ENCODE measurements at places on chromosomes 7 and 10.

DNA sequence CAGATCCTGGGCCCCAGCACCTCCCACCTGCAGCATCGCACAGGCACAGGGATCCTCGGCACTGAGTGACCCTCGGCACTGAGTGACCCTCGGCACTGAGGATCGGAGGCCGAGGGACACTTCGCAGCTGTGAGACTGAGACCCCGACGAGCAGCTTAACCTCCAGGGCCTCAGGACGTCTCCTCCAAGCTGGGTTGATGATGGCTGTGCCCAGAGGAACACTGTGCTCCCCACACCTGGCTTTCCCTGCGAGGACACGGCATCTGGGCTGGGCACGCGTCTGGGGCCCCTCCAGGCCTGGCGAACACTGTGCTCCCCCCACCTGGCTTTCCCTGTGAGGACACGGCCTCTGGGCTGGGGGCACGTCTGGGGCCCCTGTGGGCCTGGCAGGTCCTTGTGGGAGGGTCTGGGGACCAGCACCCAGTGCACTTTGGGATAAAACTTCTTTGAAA lies 158.3 kb upstream of the PPP2R2D start:
- no peak for DNase-seq

GRCh38 chr10:46277840-46278239 lies 9.0 kb upstream of the ANTXRL start:
- no peak for DNase-seq

DNA sequence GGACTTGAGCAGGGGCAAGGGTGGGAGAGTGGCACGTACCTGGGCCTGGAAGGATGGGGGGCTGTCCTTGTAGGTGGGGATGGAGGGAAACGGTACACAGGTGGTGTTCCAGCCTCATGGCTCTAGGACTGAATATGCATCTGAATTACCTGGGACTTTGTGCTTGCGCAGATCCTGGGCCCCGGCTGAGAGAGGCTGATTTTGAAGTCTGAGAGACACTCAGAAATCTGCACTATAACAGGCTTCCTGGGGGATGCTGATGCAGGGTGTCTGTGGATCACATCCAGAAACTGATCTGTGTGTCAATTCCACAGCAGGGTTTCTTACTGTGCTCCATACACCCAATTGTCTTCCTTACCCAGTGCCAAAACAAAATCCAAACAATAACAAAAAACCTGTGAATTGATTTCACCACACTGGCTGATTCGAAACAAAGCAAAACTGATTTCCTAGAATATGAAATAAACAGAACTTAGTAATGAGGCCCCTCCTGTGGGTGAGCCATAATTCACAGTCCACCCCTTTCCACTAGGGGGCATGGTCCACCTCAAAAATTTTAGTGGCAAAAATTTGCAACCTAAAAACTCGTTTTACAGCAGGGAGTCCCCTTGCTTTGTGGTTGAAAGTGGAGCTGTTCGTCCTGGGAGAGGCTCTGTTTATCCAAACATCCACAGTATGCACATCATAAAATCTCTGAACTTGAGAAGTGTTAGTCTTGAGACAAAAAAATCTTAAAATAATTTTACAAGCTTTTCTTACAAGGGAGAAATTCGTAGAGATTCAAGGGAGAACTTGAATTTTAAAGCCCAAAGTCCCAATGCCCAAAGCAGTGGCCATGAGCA lies 32.0 kb upstream of the PLEKHA1 start:
- no peak for DNase-seq

- DNase-seq, result no peak
Observed at GRCh38 chr10:19659920-19660655, 156.1 kb upstream of the PLXDC2 start.

DNA sequence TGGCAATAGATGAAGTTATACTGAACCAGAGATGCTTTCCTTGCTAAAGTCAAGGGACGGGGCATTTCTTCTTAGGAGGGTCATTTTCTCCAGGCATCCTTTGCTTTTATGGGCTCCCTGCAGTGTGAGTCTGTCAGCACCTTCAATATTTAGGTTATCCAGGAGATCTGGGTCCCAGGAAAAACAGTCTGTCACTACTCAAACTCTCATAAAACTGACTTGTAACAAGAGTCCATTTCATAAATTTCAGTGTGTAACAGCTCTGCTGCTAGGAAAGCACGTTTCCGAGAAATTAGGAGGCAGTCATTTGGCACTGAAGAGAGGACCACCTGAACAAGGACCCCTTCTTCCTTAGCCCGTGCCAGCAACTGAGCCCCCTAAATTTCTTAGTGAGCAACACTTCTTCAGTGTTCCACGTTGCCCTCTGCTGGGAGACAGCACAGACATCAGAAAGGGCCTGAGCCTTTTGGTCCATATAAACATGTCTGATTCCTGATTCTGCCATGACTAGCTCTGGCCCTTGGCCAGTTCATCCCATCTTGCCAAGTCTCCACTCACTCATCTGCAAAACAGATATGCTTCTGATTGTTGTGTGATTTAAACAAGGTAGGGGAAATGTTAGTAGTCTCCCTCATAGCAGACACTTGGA lies 7.2 kb downstream of the GCC1 start:
- no peak for DNase-seq

- no peak for DNase-seq
Observed at GRCh38 chr10:126468876-126469643, 80.8 kb upstream of the ADAM12 start.

GRCh38 chr10:49071160-49071761 lies 44.1 kb downstream of the VSTM4 start:
- DNase-seq, result no peak

- DNase-seq, result no peak
Observed at GRCh38 chr10:28199941-28200340, 102.9 kb downstream of the MPP7 start.

DNA sequence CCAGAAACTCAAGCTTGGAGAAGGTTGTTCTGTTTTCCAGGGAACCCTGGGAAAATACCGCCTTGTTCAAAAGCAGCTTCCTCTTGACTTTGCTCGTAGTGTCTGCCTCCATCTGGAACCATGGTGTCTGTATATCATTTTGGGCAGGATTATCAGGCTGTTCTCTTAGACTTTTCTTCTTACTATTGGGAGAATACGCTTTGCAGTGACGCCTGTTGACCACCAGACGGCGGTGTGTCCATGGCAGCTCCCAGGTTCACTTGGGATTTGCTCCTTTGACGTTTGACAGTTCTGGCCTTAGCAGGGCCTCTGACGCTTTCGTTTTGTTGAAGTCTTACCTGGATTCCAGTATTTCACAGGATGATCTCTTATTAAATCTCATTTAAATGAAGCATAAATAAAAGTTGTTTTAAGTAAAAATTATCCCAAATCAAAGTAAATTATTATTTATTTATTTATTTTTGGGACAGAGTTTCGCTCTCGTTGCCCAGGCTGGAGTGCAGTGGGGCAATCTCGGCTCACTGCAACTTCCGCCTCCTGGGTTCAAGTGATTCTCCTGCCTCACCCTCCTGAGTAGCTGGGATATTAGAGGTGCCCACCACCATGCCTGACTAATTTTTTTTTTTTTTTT lies 41.8 kb upstream of the GJD4 start:
- peak; percentile 44 for DNase-seq

DNA sequence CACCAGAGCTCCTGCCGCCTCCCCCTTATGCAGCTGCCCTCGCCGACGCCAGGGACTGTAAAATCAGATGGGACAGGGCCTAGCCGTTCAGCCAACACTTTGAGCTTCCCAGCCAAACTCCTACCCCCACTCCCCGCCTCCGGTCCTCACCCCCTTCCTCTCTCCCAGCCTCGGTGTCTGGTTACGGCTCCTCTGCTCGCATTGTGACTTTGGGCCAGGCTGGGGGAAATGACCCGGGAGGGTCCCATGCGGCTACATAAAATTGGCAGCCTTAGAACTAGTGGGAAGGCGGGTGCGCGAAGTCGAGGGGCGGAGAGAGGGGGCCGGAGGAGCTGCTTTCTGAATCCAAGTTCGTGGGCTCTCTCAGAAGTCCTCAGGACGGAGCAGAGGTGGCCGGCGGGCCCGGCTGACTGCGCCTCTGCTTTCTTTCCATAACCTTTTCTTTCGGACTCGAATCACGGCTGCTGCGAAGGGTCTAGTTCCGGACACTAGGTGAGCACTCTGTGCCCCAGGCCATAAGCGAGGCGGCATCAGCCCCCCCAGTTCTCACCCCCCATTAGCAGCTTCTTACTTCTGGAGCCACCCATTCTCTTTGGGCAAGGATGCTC lies at the start of gene KAZALD1:
Gene KAZALD1, plus strand, starts transcription at position 366 of the 608 bp plus-strand sequence. CDS start 604 bp downstream, outside the sequence.
- DNase-seq, result peak; percentile 57

DNA sequence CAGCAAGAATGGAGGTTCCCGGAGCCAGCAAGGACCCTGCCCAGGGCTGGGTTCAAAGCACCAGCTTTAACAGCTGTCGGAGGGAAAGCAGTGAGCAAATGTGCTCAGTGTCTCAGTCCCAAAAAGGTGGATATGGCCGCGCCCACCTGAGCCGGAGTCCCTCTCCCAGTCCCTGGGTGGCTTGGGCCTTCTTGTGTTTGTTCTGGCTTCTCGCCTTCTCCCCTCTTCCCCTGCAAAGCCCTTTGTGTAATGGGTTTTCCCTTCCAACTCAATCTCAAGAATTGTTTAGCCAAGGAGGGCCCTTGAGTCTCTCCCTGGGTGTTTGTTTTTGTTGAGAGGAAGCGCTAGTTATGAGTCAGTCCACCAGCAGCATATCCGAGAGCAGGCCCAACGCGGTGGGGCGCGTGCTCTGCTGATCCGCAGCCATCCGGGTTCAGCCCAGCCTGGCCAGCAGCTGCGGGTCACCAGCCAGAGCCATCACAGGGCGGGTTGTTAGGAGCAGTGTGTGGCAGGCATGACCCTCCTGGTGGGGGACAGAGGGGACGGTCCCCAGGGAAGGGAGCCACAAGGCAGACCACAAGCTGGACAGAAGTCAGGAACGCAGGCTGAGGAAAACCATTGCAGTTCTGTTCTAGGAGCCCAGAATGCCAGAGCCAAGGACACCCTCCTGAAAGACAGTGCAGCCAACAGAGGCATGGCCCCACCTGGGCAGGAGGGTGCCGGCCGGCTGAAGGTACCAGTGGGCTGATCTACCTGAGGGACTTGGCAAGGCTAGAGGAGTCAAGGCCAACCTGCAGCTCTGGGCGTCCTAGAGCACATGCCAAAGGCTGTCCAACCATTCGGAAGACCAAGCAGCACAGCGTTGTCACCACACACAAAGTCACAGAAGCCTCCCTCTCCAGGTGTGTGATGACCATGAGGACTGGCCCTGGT lies 21.3 kb downstream of the CALML3 start:
- DNase-seq, result no peak

DNA sequence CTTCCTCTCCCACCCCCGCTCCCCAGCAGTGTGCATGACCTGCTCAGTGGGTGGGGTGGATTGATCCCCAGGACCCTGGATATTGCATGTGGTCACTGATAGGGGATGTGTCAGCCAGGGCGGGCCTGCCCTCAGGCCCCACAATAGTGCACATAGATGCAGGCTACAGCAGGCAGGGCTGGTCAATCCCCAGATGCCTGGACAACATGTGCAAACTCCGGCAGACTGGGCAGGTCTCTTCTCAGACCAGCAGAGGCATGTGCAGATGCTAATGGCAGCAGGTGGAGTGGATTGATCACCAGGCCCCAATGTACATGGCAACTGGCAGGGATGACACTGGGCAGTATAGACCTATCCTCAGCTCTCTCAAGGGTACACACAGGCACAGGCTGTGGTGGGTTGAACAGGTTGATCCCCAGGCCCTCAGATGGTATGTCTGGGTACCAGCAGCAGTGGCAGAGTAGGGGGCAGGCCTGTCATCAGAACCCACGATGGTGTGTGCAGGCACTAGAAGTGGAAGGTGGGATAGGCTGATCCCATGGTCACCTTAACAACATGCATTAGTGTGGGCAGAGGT lies 98.6 kb downstream of the LANCL2 start:
- no peak for DNase-seq

- no peak for DNase-seq
Observed at GRCh38 chr10:46528171-46528671, 28.2 kb downstream of the GPRIN2 start.

DNA sequence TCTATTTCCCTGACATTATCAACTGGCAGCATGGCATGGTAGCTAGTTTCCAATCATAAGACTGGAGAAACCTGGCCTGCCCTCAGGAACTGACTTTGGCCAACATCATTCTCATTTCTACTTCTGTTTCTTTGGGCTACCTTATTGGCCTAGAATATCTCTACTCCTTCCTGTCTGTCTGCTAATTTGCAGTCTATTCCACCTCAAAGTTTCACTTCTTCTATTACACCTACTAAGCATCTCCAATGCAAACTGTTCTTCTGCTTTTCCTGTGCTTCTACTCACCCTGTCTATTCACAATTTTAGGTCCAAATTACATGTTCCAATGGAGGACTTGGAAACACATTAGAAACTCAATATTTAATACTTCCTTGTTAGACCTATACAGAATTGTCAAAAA lies 65.6 kb downstream of the ZNF503 start:
- no peak for DNase-seq

DNA sequence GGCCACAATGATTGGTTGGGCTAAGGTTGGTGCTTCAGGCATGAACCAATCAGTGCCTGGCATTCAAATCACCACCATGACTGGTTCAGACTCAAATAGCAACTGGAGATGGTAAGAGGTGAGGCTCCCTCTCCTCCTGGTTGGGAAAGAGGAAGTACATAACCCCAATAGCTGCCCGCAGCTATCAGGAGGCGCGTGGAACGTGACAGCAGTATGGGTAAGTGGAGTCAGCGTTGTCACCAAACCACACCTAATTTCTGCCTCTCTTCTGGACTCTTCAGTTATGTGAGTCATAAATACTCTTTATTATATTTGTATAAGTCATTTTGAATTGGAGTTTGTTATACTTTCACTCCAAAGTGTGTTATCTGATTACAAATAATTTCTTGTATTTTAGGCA lies 17.9 kb upstream of the ITGA8 start:
- DNase-seq, result no peak

GRCh38 chr7:66258409-66258808 lies 53.3 kb downstream of the TPST1 start:
- no peak for DNase-seq

DNA sequence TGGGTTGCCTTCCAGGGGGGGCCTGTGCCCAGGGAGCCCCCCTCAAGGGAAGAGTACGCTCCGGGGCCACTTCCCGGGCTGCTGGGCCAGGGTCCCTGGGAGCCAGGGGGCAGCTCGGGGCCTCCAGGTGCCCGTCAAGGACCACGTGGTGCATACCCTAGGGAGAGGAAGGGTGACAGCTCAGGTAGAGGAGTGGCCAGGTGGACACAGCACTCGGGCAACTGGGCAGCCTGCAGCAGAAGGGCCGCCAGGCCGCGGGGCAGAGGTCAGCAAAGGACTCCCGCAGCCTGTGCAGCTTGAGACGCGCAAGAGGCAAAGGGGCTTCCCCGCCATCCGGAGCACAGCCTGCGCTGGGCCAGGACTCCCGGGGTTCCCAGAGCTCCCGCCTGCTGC lies 26.4 kb downstream of the AP5Z1 start:
- DNase-seq, result no peak

GRCh38 chr10:102230861-102231356 lies 4.8 kb downstream of the ELOVL3 start:
- no peak for DNase-seq
